ENCODE measurements at places on chromosomes 1 and 21. TPM values are rescaled to one million over a fixed set of nuclear protein-coding genes. Genes with fewer than 3 reads are reported as not detected.

FMO5 gene
- 0.32 TPM for total RNA-seq

AK4 gene
- total RNA-seq: 42.5 TPM

SYTL1 gene
- total RNA-seq: 0.23 TPM

SERPINC1 gene
- not detected for total RNA-seq

USH2A gene
- total RNA-seq: not detected

Measured in smooth muscle cell of the umbilical artery (primary cell).